NCI-H1092 treated with DMSO at 0.1 percent for 48 hours (cell line): ENCODE measurements at places on chromosomes 4 and X.

GRCh38 chr4:80340036-80340435 lies 4.5 kb downstream of the CFAP299 start:
- DNase-seq: no peak

- DNase-seq: no peak
Measured at GRCh38 chrX:17939724-17940123, 78.6 kb upstream of the RAI2 start.

GRCh38 chr4:168713253-168713652 lies 216.4 kb downstream of the PALLD start:
- DNase-seq: peak; percentile 67

DNA sequence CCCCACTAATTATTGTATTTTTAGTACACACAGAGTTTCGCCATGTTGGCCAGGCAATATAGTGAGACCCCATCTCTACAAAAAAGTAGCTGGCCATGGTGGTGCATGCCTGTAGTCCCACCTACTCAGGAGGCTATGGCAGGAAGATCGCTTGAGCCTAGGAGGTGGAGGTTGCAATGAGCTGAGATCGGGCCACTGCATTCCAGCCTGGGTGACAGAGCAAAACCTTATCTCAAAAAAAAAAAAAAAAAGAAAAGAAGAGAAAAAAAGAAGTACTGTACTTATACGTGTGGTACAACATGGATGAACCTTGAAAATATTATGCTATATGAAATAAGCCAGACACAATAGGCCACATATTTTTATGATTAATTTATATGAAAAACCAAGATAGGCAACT lies 9.9 kb upstream of the WDR45 start:
- DNase-seq: no peak

DNA sequence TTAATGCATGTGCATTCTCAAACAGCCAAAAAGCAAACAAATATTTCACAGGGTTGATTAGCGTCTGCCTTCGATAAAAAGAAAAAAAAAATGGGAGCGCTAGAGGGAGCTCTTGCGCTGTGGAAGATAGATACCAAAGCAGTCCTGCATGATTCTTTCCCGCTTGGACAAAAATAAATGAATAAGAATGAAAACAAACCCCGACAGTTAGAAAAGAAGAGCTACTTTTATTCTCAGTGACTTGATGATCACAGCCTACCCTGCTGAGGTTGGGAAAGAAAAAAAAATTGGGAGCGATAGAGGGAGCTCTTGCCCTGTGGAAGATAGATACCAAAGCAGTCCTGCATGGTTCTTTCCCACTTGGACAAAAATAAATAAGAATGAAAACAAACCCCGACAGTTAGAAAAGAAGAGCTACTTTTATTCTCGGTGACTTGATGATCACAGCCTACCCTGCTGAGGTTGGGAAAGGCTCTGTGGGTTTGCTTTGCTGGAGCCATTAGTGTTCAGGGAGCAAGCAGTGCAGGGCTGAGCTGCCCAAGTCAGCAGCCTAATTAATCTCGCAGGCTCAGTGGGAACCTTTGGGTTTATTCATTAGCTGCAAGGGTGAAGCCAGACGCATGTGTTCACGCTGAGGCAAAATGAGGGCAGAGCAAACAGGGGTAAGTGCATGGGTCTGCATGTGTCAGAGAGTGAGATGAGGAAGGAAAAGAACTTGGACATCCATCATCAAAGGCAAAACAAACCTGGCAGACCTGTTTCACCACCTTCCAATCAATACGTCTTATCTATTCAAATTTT lies 249.3 kb upstream of the PRKX start:
- peak; percentile 50 for DNase-seq

GRCh38 chrX:128287693-128288092 lies 235.5 kb upstream of the ACTRT1 start:
- DNase-seq: no peak

GRCh38 chr4:157791236-157791635 lies 381.6 kb downstream of the GASK1B start:
- no peak for DNase-seq

DNA sequence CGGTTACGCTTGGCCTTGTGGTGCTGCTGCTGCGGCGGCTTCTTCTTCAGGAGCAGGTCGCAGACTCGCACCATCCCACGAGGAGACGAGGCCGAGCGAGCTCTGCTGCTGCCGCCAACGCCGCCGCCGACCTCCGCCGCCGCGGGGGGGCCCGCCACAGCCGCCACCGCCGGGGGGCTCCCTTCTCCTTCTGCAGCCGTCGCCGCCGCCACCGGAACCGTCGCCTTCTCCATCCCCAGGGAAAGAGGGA lies 237 bp downstream of the ANKRD17 start:
- no peak for DNase-seq

DNA sequence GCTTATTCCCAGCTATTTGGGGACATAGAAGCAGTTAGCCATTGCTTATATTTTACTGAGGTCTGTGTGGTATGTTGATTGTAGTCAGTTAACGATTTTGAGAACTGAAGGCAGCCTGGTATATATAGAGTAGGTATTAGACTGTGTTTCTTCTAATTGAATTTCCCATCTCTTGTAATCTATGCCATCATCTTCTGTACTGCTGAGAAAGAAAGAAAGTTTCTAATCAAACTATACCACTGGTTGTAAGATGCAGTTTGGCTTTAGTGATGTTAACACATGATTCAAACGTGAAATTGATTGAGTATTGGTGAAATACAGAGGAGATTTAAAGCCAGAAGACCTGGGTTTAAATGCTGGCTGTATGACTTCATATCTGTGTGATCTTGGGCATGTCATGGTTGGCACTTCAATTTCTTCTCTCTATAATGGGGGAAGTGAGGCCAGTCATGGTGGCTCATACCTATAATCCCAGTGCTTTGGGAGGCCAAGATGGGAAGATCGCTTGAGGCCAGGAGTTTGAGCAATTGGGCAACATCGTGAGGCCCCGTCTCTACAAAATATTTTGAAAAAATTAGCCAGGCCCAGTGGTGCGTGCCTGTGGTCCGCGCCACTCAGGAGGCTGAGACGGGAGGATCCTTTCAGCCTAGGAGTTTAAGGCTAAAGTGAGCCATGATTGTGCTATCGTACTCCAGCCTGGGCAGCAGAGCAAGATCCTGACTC lies 11.6 kb downstream of the HTT start:
- no peak for DNase-seq

DNA sequence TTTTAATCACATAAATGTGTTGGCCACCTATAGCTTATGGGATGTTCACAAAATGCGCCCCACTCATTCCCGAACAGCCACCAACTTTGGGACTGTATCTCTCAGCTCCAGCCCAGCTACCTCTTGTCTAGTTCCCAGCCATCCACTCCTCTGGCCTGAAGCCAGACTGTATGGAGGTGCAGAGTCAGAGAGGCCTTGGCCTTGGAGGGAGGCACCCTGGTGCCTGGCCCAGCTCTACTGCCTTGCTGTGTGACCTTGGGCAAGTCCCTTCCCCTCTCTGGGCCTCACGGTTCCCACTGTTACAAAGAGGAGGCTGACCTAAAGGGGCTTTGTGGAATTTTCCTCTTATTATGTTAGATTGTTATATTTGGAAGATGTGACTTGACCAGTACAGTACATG lies 13.9 kb downstream of the MAMLD1 start:
- no peak for DNase-seq

GRCh38 chr4:161466316-161466715 lies 697.5 kb downstream of the FSTL5 start:
- DNase-seq: no peak

DNA sequence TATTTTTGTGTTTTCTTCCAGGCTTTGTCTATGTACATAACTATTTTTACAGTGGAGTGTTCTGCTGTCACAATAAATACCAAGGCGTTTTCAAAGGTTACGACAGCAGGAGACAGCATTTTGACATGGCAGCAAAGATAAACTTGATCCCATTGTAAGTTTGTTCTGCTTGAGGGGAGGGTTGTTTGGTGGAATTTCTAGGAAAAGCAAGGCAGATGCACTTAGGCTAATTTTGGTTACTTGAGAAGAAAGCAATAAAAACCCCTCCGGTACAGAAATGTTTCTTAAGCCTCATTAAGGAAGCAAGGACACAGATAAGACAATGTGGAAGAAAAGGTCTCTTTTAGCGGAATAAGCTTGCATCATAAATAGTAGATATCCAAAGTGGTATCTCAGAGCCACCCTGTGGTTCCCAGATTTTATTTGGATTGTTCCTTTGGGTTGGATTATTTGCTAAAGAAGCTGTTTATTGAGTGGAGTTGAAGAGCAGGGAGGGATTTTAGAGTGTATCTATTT lies 54.3 kb downstream of the CLCN5 start:
- no peak for DNase-seq

GRCh38 chr4:125387770-125388169 lies 73.0 kb downstream of the FAT4 start:
- DNase-seq: no peak

GRCh38 chr4:14095831-14096230 lies 468.3 kb upstream of the BOD1L1 start:
- DNase-seq: no peak

- DNase-seq: no peak
Measured at GRCh38 chr4:144748814-144749555, 103.0 kb downstream of the HHIP start.

- no peak for DNase-seq
Measured at GRCh38 chr4:134539729-134540231, 338.2 kb upstream of the PABPC4L start.

GRCh38 chr4:57110640-57111511 lies 691 bp upstream of the IGFBP7 start:
- DNase-seq: peak; percentile 28

DNA sequence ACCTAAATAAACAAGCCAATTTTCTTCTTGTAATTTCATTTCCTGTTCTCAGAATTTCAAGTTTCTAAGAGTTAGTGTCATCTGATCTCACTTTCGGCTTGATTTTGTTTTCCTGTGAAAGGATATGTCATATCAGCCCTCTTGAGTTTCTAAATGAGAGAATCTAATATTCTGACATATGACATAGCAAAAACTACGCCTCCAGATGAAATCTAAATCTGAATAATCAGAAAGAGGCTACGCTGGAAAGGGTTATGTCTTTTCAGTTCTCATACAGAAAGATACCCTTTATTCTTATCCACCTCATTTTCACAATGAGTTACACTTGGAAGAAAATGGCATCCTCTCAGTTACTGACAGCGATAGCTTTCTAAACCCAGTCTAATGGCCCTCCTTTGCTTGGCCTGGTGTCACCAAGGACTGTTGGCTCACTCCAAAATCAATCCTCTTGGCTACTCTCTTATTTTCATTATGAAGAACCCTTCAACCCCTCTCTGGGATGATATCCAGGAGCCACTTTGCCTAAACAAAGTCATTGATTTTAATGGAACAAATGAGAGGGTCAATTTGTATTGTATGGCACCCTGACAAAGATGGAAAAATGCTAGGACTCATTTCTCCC lies 65.6 kb downstream of the ASB9 start:
- peak; percentile 96 for DNase-seq

- no peak for DNase-seq
Measured at GRCh38 chrX:140297273-140297672, 207.6 kb downstream of the SOX3 start.

DNA sequence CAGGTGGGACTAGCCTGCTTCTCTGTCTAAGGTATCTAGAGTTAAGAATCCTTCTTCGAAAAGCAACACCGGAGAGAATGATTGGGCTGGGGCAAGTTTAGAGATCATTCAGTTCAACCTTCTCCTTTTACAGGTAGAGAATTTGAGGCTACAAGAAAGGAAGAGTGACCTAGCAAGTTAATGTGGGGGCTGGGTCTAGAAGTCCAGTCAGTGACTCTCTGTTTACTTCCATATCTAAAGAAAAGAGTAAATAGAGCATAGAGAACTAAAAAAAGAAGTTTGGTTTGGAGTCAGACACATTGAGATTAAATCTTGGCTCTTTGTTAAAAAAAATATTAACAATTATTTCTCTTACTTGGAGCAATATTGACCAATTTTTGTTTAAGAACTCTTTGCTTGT lies 64.1 kb upstream of the NPNT start:
- DNase-seq: no peak

DNA sequence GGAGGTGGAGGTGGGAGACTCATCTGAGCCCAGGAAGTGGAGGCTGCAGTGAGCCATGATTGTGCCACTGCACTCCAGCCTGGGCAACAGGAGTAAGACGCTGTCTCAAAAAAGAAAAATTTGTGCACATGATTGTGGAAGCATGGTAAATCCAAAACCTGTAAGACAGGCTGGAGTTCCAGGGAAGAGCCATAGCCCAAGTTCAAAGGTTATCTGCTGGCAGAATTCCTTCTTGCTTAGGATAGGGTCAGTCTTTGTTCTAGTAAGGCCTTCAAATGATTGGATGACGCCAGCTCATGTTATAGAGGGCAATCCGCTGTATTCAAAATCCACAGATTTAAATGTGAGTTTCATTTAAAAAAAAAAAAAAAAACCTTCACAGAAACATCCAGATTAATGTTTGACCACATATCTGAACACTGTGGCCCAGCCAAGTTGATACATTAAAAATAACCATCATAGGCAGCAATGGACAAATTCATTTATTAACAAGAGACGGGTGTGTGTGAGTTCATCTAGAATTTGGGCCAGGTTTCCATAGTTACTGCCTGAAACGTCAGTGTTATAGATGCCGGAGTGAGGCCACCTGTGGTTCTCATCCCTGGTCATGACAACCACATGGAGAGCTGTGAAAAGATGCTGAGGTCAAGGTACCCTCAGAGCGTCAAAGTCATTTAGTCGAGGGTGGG lies 35.2 kb upstream of the SLC2A9 start:
- DNase-seq: no peak

DNA sequence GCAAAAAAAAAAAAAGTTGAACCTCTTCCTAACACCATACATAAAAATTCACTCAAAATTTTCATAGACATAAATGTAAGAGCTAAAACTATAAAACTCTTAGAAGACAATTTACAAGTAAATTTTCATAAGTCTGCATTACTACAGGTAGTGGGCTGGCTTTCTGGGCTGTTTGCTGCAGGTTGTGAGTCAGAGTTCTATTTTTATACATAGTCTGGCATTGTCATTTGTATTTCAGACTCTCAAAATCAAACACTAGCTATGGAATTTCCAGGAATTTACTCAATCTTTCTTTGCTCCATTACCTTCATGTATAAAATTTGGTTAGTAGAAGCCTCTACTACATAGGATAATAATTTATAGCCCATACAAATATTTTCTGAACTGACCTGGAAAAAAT lies 227.2 kb downstream of the COX18 start:
- no peak for DNase-seq

DNA sequence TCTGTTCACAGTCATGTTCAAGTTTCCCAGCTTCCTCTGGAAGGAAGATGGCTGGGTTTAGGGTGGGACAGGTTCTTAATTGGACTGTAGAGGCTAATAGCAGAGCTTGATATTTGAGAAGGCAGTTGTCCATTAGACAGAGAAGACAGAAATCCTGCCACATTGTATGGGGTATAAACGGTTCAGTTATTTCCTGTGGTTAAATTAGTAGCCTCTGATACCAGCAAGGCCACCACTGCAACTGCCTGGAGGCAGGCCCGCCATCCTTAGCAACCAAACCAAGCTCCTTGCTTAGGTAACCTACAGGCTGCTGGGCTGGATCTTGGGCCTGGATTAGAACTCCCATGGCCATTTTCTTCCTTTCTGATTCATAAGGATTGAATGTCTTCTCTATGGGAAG lies 1367.0 kb downstream of the PCDH7 start:
- no peak for DNase-seq

DNA sequence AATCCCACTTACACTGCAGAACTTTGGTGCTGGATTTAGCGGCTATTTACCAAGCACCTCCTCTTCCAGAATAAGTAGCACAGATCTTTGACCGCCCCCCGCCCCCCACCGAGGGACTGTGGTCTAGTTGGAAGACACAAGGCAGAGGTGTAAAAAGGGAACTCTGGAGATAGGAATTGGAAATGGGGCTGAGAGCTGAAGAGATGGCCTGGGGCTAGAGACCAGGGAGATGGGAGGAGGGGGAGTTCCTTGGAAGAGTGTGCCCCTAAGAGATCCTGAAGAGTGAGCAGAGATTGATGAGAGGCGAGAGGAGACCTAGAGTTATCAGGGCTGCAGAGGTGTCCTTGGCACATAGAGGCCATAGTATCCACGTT lies 55.3 kb downstream of the TBL1X start:
- no peak for DNase-seq
